Aorta (tissue), 5 donors: ENCODE measurements at places on chromosomes 11 and 22. TPM values are rescaled to one million over a fixed set of nuclear protein-coding genes. Genes with fewer than 3 reads are reported as not detected.
A peak's percentile ranks its signal among the peaks of the same experiment; 100 is the strongest.

Gene NAV2
- 250 TPM for total RNA-seq

GRCh38 chr22:21446128-21446826, 20.9 kb upstream of the TMEM191C start:
- peak; percentile 67 for DNase-seq

DNA sequence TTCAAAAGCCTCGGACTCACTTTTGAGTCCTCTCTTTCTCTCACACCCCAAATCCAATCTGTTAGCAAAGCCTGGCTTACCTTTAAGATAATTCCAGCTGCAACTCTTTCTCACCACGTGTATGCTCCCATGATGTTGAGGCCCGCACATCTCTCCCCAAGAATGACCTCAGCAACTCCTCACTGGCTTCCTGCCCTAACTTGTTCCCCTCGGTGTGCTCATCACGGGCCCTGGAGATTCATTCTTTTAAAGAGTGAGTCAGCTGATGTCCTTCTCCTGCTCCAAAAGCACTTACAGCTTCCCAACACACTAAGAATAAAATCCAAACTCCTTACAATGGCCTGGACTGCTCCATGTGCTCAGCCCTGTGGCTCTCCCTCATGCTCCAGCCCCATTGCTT, 1041.3 kb downstream of the OPCML start:
- no peak for DNase-seq

GRCh38 chr11:75126564-75126963, 24.3 kb upstream of the SLCO2B1 start:
- no peak for DNase-seq

DNA sequence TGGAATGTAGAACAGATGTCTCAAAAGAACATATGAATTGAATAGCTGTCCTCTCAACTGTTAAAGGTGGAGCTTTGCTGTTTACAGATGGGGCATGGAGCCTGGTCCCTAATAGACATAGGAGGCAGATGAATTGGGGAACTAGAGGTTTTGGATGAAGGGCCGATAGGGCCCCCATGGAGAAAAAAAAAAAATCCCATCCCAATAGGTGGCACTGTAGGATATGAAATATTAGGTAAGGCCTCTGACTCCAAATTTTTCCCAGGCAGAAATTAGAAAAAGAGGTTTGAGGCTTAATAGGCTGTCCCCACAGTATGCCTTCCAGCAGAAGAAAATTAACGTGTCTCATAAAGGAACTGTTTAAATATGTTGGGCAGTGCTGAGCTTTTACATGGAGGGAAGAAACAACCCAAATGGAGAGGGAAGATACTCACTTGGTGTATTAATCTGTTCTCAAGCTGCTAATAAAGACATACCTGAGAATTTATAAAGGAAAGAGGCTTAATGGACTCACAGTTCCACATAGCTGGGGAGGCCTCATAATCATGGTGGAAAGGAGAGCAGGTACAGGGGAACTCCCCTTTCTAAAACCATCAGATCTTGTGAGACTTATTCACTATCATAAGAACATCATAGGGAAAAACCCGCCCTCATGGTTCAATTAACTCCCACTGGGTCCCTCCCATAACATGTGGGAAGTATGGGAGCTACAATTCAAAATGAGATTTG, 30.1 kb upstream of the TMEM45B start:
- DNase-seq = no peak

Gene FAM83F
- 0.15 TPM for total RNA-seq

GRCh38 chr11:79313530-79313913, 127.3 kb downstream of the TENM4 start:
- DNase-seq = no peak

DNA sequence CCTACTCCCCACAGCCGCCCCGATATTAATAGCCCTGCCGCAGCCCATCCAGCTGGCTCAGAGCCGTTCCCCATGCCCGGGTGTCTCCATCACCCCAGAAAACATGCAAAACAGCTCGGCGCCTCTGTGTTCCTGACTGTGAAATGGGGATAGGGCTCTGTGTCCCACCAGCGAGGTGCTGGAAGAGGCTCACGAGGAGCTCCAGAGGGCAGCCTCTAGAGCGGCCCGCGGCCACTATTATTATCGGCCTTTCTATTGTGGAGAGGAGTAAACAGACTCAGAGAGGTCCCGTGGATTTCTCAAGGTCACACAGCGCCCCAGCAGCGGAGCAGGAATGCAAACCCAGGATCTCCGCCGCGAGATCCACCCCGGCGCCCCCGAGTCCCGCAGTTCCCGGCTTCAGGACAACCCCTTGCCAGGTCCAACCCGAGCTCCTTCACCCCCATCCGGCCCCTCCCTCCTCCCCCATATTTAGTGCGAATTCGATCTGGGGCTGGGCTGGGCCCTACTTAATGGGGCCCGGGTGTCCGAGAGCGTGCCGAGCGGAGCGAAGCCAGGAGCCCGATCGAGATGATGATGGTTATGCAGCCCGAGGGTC, at the start of gene ACTN3:
TSS of gene ACTN3 (plus strand) at position 536 of the 598 bp plus-strand sequence. CDS start at position 571, 35 bp downstream.
- no peak for DNase-seq

Gene PNPLA5
- total RNA-seq = not detected

GRCh38 chr22:23458663-23459541, 121.2 kb downstream of the IGLL1 start:
- DNase-seq = peak; percentile 54

DNA sequence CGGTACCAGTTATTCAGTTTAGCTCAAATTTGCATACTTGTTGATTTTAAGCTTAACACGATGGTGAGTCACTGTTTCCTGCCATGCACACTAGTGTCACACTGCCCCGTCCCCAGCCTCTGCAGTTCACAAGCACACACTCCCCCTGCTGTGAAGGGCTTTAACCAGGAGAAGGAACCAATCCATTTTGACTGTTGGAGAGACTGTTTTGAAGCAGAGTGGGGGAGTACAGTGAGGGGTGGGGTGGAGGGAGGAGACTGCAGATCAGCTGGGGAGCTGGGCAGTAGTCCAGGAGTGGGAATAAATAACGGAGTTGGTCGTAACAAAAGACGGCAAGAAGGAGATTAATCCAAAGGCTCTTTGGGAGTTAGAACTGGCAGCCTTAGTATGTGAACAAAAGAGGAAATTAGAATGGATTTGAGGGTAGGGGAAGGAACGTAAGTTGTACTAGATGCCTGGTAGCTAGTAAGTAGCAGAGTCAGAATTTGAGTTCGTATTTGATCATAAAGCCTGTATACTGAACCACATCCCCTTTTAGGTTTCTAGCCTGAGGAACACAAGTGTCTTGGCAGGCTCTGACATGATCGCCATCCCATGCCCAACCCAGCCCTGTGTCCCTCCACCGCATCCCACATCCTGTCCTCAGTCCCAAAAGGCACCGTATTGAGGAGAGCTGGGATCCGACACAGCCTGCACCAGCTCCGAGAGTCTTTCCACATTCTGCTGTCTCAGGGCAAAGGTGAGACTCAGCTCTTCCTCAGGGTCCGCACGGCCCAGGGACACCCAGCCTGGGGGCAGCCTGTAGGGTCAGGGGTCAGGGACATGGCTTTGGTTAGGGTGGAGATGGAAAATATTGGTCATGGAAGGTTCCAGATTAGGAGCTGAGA, 862 bp downstream of the TPP1 start:
- no peak for DNase-seq

DNA sequence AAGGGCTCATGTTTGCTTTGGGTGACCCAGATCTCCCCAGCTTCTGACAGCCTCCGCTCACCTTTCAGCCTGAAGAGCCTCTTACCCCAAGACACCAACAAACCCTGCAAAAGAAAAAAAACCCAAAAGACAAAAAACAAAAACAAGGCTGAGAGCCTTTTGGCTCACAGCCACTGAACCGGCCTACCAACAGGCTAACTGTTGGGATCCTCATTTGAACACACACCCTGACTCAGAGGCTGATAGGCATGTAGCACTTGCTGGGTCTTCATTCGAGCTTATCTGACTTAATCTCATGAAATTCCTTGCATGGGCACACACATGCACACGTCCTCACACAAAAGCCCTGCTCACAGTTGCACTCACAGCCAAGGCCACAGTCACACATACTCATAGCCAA, 22.9 kb upstream of the TSKU start:
- no peak for DNase-seq

DNA sequence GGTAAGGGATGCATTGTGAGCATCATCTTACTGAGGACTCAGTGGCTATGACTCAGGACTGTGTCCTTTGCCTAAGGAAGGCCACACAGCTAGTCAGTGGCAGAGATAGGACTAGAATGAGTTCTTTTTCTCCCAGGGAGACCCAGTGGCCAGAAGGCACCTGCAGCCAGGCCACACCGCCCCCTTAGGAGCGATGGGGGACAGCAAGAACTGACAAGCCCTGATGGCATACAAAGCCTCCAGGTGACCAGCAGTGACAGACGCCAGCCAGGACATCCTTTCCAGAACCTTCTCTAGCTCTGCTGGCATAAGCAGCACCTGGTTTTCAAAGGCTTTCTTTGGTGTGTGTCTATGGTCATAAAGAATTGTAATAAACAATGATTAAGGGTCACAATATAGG, 240.1 kb downstream of the ST3GAL4 start:
- peak; percentile 26 for DNase-seq

- DNase-seq = no peak
Measured at GRCh38 chr11:113697756-113698407, 8.2 kb downstream of the TMPRSS5 start.

DNA sequence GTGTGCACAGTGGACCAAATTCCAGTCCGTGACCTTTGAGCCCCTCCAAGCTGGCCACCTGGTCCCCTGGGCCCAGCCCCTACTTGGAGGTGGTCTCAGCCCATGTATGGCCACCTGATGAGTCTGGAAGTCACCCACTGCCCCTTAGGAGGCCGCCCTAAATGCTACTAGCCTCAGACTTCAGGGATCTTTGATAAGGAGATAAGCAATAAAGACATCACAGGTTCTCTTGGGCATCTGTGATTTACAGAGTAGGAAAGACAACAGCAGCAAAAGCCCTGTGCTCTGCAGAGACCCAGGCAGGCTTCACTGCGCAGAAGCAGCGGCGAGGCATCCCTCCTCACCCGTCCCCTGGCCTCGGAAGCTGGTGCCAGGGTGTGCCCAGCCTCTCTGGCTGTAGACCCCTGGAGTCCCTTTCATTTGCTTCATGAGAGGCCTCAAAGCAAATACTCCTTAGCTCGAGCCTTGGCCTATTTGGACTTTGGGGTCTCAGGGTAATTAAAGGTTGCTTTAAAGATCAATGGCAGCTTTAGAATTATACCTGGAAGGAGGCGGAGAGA, 360.1 kb downstream of the TBC1D22A start:
- peak; percentile 33 for DNase-seq

DNA sequence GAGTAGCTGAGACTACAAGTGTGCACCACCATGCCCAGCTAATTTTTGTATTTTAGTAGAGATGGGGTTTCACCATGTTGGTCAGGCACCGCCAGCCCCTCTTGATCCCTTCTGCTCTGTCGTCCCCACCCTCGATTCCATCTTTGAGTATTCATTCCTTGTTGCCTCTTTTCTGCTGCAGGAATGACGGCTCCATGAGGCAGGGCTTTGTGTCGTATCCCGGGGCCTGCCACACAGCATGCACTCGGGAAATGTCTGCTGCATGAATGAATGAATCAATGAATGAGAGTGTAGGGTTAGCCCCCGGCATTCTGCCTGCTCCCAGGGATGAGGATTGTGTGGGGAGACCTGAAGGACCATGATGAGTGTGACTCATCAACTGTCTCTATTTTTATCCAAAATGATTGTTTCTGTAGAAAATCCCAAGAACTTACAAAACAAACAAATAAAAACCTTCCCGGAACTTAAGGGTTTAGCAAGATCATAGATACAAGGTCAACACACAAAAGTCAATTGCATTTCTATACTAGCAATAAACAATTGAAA, 54.6 kb upstream of the SLC22A12 start:
- peak; percentile 36 for DNase-seq

GRCh38 chr11:18223591-18224387, 12.8 kb downstream of the SAA4 start:
- no peak for DNase-seq

DNA sequence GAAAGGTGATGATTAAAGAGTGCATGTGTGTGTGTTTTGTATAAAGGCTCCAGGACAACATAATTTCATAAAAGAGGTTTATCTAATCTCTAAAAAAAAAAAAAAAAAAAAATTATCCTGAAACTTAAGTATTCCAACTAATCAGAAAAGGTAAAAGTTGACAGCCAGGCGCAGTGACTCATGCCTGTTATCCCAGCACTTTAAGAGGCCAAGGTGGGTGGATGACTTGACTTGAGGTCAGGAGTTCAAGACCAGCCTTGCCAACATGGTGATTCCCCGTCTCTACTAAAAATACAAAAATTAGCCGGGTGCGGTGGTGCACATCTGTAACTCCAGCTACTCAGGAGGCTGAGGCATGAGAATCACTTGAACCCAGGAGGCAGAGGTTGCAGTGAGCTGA, 632.7 kb upstream of the CHORDC1 start:
- no peak for DNase-seq

Gene ALX4
- total RNA-seq = 0.06 TPM

GRCh38 chr11:113638376-113638775, 67.7 kb downstream of the TMPRSS5 start:
- DNase-seq = no peak

DNA sequence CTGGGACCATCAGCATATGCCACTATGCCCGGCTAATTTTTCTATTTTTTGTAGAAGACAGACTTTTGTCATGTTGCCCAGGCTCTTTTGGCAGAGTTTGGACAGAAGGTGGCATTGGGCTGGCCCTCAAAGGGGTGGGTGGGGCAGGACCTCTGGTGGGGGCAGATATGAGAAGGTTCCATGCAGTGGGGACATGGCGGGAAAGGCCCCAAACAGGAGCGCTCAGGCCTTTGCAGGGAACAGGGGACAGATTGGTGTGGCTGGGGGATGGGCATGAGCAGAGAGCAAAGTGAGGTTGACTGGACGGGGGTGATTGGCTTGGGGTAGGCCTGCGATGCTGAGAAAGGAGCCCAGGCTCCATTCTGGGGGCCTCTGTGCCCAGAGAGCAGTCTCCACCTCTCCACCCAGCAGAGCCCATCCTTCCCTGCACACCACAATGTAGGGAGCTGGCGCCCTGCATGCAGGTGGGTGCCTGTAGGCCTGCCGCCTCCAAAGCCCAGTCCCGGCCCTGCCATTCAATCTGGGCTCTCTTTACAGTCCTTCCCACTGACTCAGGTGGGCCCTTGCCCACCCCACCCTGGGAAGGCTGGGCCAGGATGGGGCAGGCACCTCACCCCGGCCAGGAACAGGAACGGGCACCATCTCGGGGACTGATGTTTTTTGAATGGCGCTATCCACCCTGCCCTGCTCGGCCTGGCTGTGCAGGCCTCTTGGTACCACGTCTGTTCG, 98.7 kb downstream of the MORC2 start:
- peak; percentile 40 for DNase-seq

Gene SDF2L1
- 38.7 TPM for total RNA-seq

Gene BRD1
- 26.7 TPM for total RNA-seq
